DND-41 (cell line): ENCODE measurements at places on chromosomes 1 and 21.

DNA sequence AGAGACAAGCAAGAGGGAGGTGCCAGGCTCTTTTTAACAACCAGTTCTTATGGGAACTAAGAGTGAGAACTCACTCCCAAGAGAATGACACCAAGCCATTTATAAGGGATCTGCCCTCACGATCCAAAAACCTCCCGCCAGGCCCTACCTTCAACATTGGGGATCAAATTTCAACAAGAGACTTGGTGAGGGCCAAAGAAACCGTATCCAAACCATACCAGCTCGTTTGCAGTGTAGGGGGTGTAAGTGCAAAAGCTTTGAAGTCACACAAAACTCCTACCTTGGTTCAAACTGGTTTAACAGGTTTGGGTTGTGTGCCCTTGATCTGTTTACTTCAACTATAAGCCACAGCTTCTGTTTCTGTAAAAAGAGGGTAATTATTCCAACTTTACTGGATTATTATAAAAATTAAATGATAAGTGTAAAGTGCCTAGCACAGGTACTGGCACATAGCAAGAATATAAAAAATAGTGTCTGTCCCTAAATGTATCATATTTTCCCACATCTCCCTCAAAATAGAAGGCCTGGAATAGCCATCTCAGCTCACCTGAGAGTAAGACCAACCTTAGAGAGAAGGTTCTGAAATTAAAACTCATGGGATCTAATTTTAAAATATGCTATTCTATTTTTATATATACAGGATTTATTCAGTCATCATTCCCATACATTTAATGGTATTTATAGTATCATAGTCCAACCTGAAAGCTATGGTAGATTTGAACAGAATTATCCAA lies 7.0 kb upstream of the USP25 start:
- DNase-seq = no peak

DNA sequence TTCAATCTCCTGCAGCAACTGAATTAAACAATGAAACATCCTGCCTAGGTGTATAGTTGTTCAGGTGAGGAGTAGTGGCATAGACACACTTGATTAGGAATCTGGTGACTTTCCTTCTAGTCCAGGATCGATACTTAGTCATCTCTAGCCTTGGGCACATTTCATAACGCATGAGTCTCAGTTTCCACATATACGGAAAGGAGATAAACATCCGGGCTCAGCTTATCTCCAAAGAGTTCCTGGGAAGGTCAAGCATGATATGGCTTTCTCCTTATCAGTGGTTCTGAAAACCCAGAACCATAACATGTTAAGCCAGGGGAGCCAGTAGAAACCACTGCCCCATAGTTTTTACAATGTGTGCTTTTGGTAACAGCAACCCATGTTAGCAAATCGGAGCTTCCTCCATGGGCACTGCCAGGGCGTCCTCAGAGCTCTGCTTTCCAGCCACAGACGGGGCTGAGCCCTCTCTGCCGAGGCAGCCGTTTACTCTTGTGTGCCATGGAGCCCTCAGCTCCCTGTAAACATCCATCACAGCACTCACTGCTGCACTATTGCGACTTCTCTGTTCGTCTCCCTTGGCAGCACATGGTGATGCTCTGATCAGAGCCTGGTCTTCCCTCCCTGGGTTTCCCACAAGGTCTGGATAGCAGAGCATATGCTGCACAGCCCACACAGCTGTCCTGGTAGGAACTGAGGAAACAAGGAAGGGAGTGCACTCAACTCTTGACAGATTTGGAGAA lies 34.6 kb downstream of the RUNX1 start:
- no peak for DNase-seq

DNA sequence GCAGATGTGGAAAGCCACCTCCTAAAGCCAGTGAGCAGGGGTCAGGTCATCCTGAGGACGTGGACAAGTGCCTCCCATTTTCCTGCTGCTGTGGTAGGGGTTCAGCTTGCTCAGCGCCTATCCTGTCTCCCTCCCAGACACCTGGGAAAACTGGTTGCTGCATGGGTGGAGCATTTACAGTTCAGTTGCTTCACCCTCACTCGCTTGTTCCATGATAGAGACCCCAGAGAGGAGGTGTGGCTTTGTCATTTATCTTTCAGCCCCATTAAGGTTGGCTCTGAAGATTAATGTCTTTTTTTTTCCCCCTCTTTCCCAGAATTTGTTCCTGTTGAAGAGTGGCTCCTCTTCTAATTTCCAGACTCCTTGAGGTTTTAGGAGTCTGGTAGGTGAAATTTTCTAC lies 9.2 kb downstream of the VANGL1 start:
- DNase-seq = no peak

GRCh38 chr1:183966487-183966886 lies 71.0 kb downstream of the COLGALT2 start:
- no peak for DNase-seq

GRCh38 chr1:210143465-210144062 lies 89.0 kb upstream of the SERTAD4 start:
- DNase-seq = peak; percentile 47

DNA sequence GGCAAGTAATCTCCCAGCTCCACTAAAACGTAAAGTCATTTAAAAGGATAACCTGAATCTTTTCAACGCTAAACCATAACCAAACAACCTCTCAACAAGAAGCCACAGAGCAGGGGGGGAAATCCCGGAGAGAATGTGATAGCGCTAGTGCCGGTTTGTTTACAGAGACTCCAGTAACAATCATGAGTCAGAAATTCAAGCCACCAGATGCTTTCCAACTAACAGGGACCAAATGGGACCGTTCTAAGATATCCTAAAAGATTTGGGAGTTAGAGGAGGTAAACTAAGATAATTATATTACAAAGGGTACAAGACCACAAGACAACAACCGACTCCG lies 825 bp downstream of the DCAF8 start:
- DNase-seq = peak; percentile 41
